ENCODE measurements at places on chromosomes 3 and 15.
A peak's percentile ranks its signal among the peaks of the same experiment; 100 is the strongest.

DNA sequence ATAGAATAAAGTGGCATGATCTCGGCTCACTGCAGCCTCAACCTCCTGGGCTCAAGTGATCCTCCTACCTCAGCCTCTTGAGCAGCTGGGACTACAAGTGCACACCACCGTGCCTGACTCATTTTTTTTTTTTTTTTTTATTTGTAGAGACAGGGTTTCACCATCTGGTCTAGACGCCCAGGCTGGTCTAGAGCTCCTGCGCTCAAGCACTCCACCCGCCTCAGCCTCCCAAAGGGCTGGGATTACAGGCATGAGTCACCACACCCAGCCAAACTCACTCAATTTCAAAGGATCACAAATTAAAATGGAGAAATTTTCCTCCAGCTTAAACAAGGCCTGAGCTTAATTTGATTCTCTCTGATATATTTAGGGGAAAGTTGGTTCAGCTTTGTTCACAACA, 27.3 kb upstream of the NMB start:
- peak; percentile 67 for DNase-seq

DNA sequence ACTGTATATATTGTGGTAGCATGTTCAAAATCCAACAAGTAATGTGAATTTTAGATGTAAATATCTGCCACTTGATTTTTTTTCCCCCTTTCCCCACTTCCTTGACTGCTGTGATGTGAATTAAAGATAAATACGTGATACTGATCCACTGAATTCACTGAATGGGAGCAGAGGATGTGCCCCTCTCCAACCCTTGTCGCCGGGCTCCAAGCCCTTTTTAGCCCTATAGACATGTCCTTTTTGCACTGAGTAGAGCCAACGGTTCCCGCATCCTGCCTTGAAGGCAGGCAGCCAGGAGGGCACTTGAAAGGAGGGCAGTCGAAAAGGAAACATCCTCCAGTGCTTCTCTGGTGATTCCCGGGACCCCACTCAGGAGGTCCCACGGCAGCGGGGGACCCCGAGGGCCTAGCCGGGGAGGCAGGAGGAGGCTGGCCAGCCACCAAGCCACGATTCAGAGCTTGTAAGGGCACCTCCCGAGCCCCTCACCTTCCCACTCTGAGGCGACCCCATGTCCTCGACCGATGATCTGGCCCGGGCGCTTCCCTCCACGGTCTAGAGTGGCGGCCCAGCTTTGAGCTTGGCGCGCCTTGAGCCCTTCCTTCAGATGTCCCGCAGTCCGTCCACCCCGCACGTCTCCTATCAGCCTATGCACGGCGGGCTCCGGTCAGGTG, 901 bp upstream of the MANF start:
- peak; percentile 62 for DNase-seq

DNA sequence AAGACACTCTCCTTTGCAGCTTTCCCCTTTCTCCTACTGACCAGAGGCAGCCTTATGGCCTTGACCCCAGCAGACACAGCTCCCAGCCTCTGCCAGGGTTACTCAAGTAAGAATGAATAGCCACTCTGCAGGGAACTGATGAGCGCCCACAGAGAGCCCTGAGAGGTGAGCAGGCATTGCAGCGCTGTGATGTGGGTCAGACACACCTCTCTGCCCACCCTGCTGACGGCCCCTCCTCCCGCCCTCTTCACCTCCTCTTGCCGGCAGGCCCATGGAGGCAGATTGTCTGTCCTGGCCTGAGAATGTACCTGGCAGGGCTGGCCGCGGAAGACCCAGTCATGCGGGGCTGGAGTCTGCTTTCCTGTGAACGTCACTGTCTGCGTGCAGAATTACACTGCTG, 512.6 kb upstream of the PPP2R3A start:
- no peak for DNase-seq

DNA sequence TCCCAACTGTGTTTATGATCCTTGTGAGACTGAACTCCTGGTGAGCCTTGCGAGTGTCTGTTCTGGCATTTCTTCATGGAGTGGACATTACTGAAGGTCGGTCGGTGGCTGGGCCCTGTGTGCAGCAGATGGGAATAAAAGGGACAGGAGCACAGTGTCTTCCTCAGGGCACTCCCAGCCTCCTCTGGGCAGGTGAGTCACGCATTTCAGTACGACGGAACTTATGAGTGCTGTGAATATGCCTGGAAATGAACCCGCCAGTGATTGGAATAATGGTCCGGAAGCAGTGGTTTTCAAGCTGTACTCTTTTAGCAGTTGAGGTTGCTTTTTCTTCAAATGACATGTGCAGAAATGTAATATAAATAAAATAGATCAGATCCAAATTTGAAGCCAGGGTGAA, 55.1 kb downstream of the LARS2 start:
- no peak for DNase-seq

DNA sequence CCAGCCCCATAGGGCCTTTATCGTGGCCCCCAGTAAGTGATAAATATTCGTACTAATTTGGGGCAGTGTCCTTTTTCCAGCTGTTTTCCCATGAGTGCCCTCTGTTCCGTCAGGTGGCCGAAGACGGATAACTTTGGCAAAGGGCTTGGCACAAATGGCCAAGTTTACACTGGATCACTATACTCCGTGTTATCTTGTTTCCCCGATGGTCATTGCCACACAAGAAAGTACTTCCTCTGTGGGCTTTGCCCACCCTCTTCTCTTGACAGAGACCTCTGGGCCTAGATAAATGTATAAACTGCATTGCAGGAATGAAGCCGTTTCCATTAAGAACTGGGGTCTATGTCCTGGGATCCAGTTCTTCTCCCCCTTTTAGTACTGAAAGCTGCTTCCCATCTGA, 39.1 kb downstream of the SMAD3 start:
- DNase-seq, result no peak

DNA sequence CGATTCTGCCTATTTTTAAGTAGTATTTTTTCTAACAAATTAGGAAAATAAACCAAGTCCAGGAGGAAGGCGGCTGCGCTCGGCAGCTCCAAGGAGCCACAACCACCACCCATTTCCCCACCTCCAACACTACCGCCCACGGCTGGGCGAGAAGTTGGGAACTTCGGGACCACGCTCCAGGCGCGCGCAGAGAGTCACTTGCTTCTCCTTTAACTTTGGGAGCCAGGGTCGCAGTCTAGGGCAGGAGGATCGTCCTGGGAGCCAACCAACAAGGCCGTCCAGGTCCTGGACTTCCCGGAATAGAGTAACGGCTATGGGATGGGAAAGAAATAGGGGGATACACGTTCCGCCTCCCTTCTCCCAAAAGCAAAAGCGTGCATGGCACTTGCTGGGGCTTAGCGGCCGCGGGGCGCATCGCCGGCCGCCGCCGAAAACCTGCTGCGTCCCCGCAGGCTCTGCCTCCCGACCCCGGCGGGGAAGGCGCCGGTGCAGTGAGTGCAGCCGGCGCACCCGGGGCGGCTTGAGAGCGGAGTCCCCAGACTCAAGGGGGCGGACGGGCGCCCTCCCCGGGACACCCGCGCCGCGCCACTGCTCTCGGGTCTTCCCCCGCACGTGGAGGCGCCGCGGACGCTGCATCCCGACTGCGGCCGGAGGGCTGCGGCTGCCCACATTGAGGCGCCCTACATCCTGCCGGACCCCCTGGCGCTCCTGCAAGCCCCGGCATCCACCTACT, 699 bp downstream of the MEGF11 start:
- DNase-seq, result peak; percentile 84

DNA sequence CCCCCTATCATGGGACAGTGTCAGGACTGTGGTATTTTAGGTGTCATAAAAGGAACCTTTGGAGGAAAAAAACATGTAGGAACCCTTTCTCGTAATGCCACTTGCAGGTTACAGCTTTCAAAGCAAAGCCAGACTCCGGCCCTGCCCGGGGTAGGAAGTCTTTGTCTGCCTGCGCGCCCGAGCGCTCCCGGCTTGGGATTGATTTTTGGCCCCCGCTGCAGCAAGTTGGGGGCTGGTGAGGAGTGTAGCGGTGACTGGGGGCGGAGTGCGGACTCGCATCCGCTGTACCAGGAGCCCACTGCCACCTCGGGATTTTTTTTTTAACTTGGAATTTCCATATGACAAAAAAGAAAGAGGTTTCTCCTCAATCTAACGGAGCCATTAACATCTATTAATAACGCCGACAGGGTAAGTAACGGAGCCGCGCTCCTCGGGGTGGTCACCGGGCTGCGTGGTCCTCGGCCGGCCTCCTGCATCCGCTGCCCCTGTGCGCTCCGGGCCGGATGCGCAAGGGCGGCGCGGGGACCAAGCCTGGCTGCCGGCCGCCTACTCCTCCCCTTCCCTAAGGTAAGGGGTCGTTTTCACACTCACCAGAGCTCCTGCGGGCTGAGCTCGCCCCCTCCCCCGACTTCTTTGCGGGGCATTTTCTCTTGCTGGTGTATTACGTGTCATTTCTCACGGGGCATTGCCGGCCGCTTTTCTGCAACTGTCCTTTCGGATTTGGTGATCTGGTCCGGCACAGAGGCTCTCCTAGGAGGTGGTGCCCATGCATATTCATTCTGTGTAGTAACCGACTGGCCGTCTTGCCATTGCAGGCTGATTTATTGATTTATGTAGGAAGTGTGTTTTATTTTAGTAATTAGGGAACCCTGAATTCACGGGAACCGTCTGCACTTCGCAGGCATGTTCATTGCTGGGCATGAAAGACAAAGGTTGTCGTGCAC, 219.8 kb upstream of the TOPAZ1 start:
- no peak for DNase-seq

DNA sequence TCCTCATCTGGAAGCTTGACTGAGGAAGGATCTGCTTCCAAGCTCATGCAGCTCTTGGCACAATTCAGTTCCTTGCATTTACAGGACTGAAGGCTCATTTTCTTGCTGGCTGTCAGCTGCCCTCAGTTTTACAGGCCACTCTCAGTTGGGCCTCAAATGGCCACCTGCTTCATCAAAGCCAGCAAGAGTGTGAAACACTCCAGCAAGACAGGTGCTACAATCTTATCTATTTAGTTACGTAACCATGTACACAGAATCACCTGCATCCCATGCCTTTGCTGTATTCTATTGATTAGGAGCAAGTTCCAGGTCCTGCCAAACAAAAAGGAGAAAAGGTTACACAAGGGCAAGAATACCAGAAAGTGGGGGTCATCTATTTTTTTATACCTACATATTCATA, 40.8 kb downstream of the RHCG start:
- DNase-seq, result no peak

- DNase-seq, result peak; percentile 85
Observed at GRCh38 chr3:157865352-157866000, 240.7 kb downstream of the SHOX2 start.

GRCh38 chr3:156522673-156523072, 32.2 kb downstream of the SSR3 start:
- no peak for DNase-seq

GRCh38 chr3:171284308-171285075, 175.7 kb downstream of the TNIK start:
- no peak for DNase-seq

GRCh38 chr3:24119321-24119751, 174.2 kb downstream of the NR1D2 start:
- DNase-seq, result no peak

GRCh38 chr3:69180869-69181591, 58.6 kb upstream of the LMOD3 start:
- no peak for DNase-seq

- DNase-seq, result no peak
Observed at GRCh38 chr3:18283680-18284079, 141.5 kb downstream of the SATB1 start.

- no peak for DNase-seq
Observed at GRCh38 chr15:65937476-65937875, 68.2 kb downstream of the RAB11A start.

DNA sequence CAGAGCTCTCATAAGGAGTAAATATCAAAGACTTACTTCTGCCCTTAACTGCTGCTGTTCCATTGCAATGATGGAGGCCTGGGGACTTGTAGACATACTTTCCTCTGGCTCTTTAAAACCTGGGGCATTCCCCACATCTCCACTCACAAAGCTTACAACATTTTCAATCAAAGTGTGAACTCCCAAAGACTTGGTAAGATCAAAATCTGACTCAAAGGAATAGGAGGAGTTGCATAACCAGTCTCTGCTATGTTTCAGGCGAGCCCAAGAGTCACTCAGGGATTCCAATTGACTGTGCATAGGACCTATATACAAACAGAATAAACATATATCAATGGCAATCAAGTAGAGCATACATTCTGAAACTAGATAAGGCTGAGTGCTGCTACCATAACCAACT, 101.5 kb downstream of the FBXL22 start:
- DNase-seq, result no peak

DNA sequence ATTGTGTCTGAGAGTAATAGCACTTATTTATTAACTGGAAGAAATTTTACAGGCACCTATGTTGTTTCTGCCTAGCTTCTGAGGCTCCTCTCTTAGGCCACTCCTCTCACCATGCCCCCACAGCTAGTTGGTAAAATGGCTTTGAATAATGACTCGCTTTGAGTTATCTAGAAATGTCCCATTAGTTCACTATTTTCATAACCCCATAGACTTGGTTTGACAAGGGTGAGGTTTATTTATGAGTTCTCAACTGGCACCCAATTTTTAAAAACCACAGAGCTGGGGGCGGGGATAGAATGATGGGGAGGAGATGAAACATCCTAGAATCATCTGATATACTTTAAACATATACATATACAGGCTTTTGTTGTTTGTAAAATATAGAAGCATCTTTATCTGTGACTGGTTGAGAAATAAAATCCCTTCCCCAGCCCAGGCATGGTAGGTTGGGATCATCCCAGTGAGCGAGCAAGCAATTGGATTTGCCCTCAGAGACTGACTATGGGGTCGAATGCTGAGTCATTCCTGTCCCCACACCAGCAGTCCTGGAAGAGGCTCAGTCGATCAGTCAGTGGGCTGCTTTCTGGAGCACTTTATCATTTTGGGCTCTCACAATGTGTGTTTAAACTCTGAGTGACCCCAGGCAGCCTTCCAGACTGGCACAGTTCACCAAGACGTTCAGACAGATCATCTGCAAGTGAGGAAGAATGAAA, 60.2 kb upstream of the TSEN2 start:
- DNase-seq, result no peak

DNA sequence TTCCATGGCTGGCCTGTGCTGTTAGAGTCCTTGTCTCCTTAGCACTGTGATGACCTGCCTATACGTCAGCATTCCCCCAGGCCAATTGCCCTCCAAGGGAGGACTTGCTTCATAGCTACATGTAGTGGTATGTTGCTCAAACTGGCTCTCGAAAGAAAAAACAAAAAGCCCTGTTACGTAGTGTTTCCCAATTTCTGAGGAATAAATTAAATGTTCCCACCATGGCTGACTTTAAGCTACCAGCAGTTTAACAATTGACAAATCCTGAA, 54.6 kb downstream of the WNT7A start:
- DNase-seq, result no peak

DNA sequence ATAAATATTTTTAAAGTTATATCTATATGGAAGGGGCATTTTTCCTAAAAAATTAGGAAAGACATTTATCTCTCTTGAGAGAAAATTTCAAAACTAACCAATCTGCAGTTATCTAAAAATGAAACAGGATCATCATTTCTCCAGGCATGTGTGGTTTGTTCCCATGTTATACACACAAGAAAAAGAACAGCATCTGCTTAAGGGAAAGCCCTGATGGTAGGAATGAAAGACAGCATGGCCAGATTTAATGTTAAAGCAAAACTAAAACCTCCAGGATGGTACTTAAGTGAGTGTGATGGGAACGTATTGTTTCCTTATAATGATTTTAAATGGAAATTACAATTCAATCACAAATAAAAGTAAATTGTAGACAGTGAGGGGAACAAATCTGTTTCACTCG, 46.2 kb upstream of the GYG1 start:
- no peak for DNase-seq

- DNase-seq, result no peak
Observed at GRCh38 chr15:63185206-63185605, 4.2 kb upstream of the RAB8B start.

GRCh38 chr3:188712248-188712924, 459.4 kb upstream of the TPRG1 start:
- no peak for DNase-seq

All from D341Med (cell line).